Thymus (tissue), 14 donors: ENCODE measurements at places on chromosomes 16 and 17.
A peak's percentile ranks its signal among the peaks of the same experiment; 100 is the strongest.

DNA sequence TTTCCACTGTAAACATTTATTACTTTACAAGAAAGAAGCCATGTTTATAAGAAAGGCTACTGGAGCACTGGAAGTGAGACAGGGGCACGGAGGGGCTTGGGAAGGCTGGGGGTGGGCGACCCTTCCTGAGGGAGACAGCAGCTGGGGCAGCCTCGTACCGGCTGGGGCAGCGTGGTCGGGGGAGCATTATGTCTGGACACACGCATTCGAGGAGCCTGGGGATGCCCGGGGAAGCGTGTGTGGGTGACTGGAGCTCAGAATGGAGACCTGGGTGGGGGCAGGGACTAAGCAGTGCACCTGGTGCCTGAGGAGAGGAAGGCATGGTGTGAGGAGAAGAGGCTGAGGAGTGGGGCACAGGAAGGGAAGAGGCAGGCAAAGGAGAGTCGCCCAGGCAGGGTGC is 64.5 kb downstream of the SRCIN1 start:
- DNase-seq: no peak

GRCh38 chr17:81382851-81383250 is 12.4 kb upstream of the BAHCC1 start:
- no peak for DNase-seq

DNA sequence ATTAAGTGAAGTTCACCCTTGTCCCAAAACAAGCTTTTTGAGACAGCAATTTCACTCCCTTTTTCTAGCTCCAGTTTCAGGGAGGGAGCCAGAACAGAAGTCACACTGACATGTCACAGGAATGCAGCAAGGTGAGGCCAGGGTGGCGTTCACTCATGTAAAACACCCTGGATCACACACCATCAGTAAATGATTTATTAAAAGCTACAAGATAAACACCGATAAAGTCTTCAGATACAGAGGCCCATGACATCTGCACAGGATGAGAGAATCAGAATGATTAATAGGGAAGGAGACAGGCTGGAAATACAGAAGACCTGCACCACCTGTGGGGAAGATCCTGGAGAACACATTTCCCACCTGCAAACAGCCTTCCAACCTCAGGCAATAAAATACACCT is 77.5 kb upstream of the DYNLRB2 start:
- no peak for DNase-seq

DNA sequence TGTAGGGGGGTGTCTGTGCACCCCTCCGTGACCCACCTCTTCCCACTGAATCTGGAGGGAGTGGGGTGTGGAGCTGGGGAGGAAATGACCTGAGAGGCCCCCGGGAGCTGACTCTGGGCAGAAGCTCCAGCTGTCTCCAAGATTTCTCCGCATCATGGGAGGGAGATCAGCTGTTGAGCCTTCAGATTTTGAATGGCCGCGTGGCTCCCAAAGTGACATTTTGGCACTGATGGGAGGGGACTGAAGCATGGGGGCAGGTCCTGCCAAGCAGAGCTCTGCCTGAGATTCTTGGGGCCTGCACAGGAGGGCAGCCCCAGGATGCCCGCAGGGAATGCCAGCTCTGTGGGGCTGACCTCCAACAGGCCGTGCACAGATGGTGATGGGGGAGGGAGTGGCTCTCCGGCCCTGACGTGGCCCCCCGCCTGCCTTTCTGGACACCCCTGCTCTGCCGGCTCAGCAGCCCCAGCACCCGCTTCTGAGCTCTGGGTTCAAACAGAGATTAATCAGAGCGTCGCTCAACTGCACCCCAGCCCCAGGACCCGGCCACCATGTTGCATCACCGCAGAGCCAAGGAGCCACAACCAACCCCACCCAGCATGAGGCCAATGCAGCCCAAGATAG is 25.3 kb upstream of the UBE2I start:
- no peak for DNase-seq

- no peak for DNase-seq
Measured at GRCh38 chr17:51733166-51733565, 425.3 kb downstream of the CA10 start.

DNA sequence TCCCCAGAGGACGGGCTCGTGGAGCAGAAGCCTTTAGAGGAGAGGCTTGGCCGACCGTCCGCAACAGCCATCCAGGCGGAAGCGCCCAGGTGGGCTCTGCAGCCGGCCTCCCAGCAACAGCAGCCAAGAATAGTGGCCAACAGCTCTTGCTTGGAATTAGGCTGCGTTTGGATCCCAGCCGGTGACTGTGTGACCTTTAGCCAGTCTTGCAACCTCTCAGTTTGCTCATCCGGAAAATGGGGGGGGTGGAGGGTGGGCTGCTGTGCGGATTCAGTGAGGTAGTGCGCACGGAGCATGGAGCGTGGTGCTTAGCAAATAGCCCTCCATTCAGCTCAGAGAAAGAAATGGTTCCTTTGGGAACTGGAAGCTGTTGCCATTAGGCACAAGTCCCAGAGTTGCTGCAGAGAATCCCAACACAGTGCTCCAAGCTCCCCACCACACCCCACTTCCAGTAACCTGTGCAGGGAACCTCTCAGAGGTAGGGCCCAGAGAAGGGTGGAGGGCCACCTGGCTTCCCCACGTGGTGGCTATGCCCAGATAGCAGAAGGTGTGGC is 46.7 kb downstream of the RTN4RL1 start:
- DNase-seq: no peak

DNA sequence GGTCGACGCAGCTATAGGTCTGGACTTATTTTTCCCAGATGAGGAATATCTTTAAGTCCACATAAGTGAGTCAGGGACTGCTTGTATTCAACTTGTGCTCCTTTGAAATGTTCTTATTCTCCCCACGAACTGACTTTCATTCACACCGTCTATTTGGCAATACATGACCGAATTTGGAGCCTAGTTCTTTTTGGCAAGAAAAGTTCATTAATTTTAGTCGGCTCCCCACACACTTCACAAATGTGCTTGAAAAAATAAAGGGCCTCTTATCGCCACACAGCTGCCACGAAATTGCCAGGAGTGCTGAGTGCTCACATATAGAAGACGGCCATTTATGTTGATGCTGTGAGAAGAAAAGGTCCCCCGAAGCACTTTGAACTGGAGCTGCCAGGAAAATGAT is 152.6 kb downstream of the PRKCA start:
- no peak for DNase-seq

- no peak for DNase-seq
Measured at GRCh38 chr16:2244926-2245795, 6.2 kb downstream of the ECI1 start.

- DNase-seq: no peak
Measured at GRCh38 chr17:83037084-83037873, 42.1 kb upstream of the METRNL start.

DNA sequence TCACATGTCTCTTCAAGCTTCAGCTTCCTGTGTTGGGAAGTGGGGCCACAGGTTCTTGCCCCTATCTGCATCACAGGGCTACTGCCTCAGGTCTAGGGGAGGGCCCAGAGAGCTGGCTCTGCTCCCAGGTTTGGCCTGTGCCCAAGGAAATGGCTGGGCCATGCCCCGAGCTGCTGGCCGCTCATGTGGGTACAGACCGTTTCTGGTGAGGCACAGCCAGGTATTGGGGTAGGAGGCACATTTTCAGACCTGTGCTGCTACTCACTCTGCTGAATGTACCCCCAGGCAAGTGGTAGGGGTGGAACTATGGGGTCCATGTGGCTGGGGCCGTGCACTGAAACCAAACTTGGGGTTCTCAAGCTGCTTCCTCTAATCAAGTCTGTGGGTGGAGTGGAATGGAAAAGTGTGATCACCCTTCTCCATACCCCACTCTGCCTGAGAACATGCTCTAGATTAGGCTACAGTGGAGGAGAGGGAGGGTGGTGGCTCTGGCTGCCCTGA is 4.6 kb downstream of the GAS2L2 start:
- DNase-seq: no peak

DNA sequence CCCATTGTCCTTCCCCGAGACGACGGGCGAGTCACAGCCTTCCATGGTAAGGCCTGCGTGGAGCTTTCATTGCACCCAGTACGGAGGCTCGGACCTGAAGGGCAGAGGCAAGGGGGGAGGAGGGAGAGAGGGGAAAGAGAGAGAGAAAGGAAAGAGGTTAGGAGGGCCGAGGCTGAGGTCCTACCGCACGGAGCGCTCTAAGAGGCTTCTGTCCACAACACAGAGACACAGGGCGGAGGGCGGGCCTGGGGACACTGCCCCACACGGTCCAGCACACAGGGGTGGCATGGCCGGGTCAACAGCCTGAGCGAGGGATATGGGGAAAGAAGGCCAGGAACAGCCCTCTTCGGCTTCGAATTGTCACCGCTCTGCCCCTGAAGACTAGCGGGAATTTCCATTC is 87.8 kb downstream of the ZFHX3 start:
- no peak for DNase-seq

GRCh38 chr17:37527249-37527851 is 37.7 kb downstream of the DUSP14 start:
- peak; percentile 52 for DNase-seq

DNA sequence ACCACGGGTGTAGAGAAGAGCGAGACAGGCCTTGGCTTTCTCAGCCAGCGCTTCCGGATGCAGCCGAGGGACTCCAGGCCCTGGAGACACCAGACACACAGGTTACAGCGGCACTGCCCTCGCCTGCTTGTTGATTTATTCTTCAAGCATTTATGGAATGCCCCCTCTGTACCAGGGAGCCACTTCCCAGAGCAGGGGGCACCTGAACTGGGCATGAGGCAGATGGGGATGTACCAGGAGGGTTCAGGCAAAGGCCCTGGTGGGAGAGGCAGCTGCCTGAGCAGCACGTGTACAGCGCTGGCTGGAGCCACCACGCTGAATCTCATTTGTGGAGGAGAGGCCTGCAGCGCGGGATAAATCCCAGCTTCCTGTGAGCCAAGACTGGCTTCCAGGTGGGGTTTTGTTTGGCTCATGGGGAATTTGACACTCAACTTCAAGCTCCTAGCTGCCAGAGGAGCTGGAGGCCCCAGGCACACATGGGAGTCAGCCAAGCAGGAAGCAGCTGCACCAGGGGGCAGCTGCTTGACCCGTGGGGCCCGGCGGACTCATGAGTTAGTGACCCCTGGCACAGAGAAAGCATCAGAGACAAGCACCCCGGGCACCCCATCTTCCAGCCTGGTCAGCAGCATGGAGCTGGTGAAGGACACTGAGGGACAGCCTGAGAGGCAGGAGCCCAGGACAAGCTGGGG is 59.7 kb downstream of the IL21R start:
- no peak for DNase-seq

GRCh38 chr16:57260294-57260929 is 15.4 kb downstream of the ARL2BP start:
- DNase-seq: no peak

GRCh38 chr17:68843522-68843921 is 111.7 kb downstream of the ABCA8 start:
- no peak for DNase-seq

GRCh38 chr17:35057332-35057915 is 6.1 kb downstream of the RFFL start:
- DNase-seq: no peak

DNA sequence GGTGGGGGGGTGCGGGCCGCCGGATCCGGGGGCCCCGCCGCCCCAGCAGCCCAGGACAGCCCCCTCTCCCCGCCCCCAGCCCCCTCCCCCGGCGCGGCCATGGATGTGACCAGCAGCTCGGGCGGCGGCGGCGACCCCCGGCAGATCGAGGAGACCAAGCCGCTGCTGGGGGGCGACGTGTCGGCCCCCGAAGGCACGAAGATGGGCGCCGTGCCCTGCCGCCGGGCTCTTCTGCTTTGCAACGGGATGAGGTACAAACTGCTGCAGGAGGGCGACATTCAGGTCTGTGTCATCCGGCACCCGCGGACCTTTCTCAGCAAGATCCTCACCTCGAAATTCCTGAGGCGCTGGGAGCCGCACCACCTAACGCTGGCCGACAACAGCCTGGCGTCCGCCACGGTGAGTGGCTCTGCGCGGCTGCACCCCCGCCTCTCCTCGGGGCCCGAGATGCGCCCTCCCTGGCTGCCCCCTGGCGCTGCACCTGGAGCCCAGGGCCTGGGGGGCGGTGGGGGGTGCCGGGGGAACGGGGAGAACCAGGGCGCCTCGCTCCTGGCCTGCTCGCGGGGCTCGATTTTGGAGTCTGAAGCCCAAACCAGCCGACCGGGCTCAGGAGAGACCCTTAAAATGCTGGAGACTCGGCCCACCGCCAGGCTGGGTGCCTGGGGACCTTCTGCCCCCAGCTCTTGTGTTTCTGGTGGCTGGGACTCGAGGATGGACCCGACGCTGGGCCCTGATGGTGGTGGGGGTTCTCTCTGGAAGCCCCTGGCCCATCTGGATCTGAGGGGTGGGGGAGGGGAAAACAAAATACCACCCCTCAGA is 744 bp downstream of the CMIP start:
- DNase-seq: peak; percentile 75

DNA sequence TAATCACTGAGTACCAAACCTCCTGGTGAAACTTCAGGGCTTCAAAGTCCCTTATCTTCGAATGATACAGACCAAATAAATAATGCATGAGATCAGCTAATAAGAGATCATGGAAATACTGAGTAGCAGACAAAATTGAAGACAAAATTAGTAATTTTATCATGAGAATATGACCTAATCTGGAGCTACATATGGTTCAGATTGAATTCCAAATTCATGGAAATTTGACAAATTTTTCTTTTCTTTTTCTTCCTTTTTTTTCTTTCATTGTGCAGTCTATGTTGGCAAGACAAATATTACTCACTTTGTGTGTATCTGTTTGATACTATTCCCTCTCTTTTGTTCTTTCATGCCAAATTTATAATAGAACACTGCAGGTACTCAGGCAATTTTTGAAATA is 218.1 kb upstream of the KCNJ16 start:
- no peak for DNase-seq

DNA sequence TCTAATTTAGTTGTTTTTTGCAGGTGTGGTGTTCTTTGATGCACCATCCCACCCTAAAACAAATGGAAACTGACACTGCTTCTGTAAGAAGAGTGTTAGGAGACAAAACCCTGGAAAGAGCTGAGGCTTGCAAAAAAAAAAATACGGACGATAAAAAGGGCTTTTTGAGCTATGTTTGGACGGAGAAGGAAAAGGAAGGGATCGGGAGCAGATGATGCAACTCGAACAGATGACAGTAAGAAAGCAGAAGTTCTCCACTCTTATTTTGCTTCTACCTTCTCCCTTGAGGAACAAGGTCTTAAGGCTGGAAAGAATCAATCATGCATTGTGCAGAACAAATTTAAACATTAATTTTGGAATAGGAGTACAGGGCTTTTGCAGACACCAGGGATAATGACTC is 136.7 kb downstream of the MAF start:
- no peak for DNase-seq

GRCh38 chr16:80027007-80027965 is 426.7 kb upstream of the MAF start:
- DNase-seq: peak; percentile 67

- DNase-seq: no peak
Measured at GRCh38 chr16:89422527-89422904, 67.8 kb downstream of the ANKRD11 start.
